ENCODE measurements at places on chromosomes 3 and 15.

- DNase-seq = no peak
Observed at GRCh38 chr15:95550702-95551101, 779.8 kb upstream of the NR2F2 start.

GRCh38 chr3:15635121-15635661 is 33.6 kb downstream of the BTD start:
- peak; percentile 23 for DNase-seq

DNA sequence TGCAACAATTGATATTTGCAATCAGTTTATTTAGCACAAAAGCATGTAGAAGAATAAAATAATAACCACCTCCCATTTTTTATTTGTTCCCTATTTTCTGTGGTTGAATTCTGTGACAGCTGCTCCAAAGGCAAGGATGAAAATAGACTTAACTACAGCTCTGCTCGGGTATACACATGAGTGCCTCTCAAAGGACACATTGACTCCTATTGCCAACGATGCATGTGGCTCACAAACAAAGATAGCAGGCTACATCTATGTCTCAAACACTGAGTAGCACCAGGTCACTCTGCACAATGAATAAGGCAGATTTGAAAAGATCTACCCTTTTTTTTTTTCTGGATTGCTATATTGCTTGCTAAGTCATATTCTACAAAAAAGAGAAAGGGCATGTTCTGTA is 612.9 kb downstream of the ROBO1 start:
- DNase-seq = no peak

DNA sequence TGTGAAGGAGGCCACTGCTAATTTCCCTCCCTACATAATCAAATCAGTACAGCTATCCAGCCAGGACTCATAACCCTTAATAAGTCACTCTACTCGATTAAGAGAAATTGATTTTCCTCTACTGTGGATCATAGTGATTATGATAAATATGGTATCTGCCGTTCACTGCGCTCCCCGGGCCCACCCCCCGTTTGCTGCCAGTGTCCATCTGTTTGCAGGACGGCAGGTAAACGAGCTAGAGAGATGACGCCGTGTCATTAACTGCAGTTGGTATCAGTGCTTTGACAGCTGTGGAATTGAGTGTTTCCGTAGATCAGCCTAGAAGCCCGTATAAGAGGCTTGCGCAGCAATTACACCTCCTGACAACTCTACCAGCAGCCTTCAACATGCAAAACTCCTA is 94.9 kb downstream of the ROBO2 start:
- DNase-seq = no peak

GRCh38 chr3:55873523-55874254 is 386.6 kb upstream of the WNT5A start:
- no peak for DNase-seq

GRCh38 chr15:79364571-79365240 is 53.8 kb downstream of the TMED3 start:
- no peak for DNase-seq

DNA sequence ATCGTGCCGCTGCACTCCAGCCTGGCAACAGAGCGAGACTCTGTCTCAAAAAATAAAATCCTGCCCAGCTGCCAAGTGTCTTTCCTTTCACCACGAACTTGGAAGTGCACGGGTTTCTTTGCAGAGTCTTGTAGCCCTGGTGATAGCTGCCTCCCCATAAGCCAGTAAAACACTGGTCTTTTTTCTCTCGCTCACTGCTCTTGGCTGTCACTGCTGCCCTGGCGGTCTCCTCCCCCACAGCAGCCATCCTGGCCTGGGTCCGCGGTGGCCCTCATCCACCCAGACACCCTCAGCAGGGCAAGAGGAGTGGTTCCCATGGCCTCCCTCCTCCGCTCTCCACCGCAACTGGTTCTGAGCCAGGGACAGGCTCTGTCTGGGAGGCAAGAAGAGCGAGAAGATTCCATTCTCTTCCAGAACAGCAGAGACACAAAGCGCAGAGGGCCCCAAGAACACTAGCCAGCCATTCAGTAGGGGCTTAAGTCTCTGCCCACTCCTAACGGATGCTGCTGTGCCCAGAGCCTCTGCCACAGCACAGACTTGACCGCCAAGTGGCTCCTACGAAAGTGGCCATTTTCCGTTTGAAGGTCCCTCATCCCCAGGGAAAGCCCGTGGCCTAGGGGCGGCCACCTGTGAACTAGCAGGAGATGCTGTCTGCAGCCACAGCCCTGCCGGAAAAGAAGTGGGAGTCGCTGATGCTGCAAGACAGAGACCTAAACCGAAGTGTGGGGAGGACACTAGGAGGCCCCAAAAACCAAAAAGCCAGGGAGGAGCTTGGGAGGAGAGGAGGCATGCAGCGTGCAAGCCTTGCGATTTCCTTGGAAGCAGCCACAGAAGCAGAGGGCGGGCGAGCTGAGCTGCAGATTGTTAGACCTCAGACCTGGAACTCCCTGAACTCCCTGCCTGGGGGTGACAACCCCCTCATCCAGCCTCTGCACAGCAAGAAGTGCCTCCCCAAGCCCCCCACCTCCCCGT is 44.1 kb downstream of the KLHL25 start:
- peak; percentile 67 for DNase-seq

DNA sequence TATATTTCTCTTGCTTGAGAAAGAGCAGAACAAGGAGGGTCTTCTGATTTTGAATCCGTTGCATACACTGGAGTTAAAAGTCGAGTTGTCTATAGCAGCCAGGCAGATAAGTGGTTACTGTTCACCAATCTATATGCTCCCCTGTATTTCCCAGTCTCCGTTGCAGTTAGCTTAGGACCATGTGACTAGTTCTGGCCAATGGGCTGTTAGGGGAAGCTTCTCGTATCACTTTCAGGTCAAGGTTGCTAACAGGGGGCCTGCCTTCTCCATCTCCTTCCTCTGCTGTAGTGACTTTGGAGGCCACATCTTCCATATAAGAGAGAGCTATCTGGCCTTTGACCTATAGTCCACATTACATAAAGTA is 188.5 kb upstream of the KBTBD8 start:
- no peak for DNase-seq

GRCh38 chr3:86973440-86973839 is 17.5 kb downstream of the VGLL3 start:
- no peak for DNase-seq

DNA sequence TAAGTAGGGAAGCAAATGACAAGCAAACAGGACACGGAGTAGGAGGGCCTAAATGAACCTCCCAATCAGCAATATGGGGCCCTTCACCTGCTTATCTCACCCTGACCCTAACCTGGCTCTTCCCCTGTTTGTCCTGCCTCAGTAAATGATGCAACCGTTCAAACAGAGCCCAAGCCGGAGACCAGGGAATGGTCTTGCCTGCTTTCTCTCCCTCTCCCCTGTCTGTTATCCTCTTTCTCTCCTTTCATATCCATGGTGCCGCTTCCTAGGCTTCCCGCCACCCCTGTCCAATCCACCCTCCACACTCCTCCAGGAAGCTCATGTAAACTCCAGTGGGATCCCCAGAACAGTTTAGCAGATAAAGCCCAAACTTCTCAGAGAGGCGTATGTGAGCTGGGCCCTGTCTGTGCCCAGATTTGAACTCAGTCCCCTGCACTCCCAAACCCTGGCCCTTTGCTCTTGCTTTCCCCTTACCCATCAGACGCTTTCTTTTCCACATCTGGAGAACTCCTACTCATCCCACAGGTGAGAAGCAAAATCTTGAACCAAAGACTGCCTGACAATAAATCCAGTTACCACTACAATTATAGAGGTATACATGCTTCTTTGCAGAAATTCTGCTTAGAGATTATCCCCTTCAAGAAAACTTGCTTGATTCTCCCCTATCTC is 45.7 kb upstream of the STT3B start:
- DNase-seq = no peak

DNA sequence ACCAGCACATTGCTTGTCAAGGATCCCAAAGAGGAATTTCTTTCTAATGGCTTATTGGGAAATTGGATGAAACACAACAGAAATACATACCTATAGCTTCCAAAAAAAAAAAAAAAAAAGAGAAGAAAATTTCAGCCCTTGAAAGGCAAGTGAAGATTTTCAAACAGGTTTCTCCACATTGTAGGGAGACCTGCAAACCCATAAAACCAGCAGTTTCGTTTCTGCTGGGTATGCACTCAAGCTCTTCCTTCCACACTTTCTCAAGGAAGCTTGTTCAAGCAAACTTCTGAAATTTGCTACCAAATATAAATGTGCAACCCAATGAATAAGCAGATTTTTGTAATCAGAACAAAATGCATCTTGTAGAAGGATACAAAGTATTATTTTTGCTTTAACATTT is 15.9 kb upstream of the SH3BP5 start:
- no peak for DNase-seq

- DNase-seq = no peak
Observed at GRCh38 chr3:46656778-46657556, 36.5 kb downstream of the ALS2CL start.

GRCh38 chr3:40800343-40800742 is 275.6 kb downstream of the ZNF621 start:
- no peak for DNase-seq

DNA sequence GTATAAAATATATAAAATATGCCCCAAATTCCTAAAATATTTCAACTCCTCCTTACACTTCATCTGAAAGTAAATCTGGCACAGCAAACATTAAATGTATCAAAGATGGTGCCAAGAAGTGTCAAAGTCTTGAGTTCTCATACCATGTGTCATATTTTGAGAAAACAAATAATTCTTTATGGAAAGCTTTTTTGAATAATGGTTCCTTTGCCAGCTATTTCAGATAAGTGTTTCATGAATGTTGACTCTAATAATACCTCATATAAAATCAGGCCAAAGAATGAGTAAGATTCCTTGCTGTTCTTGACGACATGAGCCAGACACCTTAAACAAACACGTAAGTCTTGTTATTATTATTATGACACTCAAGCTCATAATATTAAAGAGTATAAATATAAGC is 30.3 kb upstream of the ZNF385D start:
- DNase-seq = no peak

- DNase-seq = no peak
Observed at GRCh38 chr15:66706840-66707239, 4.8 kb downstream of the SMAD6 start.

- no peak for DNase-seq
Observed at GRCh38 chr15:51094606-51095569, at the start of gene TNFAIP8L3. TSS of gene TNFAIP8L3 (minus strand) at chr15:51094906. CDS start at chr15:51094595, 311 bp downstream.

GRCh38 chr15:92158426-92158825 is 235.3 kb upstream of the ST8SIA2 start:
- DNase-seq = no peak

GRCh38 chr15:70327856-70328678 is 230.3 kb upstream of the TLE3 start:
- peak; percentile 18 for DNase-seq

DNA sequence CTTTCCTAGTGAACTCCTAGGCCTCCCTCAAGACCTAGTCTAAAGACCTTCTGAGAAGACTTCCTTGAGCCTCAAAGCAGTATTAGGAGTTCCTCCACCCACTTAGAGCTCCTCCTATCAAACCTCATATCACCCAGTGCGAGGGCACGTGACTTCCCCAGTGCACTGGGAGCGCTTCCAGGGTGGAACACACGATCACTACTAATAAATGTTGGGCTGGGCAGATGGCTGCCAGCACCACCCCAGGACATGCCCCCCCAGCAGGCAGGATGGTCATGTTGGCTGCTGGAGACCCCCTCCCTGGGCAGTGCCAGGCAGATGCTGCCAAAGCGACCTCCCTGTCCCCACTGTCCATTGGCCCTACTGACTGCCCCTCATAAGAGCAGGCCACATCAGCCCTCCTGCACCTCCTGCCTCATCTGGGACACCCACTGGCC is 8.5 kb upstream of the PLXND1 start:
- DNase-seq = no peak

GRCh38 chr3:14298442-14298841 is 104.0 kb upstream of the SLC6A6 start:
- DNase-seq = no peak

DNA sequence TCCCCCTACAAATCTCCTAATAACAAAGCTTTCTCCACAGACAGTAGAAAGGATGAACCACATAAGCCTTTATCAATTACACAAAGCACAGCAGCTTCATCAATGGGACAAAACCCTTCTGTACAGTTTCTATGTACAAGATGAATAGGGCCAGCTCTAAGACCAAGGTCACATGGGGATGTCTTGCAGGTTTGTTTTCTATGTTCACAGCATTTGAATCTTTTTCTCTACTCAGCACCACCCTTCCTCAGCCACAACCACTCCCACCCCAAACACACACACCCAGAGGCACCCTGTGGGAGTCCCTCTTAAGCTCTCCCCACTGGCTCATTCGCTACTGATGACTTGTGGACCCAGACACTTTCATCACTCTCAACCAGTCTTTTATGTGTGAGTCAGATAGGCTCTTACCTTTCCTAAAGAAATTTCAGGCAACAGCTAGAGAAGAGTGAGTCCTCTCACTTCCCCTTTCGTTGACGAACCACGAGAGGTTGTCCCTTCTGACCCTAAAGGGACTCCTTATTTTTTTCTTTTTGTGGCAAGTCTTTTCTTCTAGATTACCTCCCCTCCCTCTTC is 57.9 kb downstream of the ARHGAP31 start:
- DNase-seq = no peak

- no peak for DNase-seq
Observed at GRCh38 chr3:3825035-3825434, 25.8 kb downstream of the LRRN1 start.

DNA sequence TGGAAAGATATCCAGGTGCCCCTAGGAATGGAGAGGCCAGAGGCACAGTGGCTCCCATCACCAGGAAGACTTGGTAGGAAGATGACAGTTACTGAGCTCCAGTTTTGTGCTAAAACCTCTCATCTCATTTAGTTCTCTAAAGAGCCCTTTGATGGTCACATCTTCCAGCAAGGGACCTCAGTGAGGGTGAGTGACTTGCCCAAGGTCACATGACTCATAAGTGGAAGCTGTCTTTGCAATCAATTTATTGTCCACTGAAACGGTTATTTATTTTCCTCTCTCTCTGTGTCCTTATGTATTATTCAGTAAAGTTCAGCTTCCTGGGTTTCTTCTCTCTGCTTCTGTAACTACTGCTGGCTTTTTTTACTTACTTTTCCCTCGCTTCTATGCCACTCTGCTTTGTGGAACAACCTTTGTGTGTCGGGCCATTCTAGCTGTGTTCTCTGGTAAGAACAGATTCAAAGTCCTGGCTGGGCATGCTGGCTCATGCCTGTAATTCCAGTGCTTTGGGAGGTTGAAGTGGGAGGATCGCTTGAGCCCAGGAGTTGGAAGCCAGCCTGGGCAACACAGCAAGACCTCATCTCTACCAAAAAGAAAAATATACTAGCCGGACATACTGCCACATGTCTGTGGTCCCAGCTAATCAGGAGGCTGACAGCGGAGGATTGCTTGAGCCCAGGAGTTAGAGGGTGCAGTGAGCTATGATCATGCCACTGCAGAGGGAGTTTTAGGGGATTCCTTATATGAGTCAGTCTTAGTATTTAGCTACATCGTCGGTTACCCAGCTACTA is 55.9 kb downstream of the PDIA5 start:
- no peak for DNase-seq

GRCh38 chr3:99627062-99627826 is 11.2 kb upstream of the COL8A1 start:
- no peak for DNase-seq

GRCh38 chr3:105722943-105723556 is 145.8 kb downstream of the CBLB start:
- no peak for DNase-seq

- peak; percentile 64 for DNase-seq
Observed at GRCh38 chr3:71582612-71583565, 639 bp downstream of the FOXP1 start.

GRCh38 chr3:169391672-169392071 is 271.8 kb downstream of the MECOM start:
- DNase-seq = no peak

- no peak for DNase-seq
Observed at GRCh38 chr3:46349484-46350261, 4.2 kb upstream of the CCR2 start.

All from hippocampal formation (tissue), 2 donors.